ENCODE measurements at places on chromosomes 3 and 15. TPM values are rescaled to one million over a fixed set of nuclear protein-coding genes. Genes with fewer than 3 reads are reported as not detected.

Gene CPLX3
- total RNA-seq = not detected

Gene THSD4
- 0.92 TPM for total RNA-seq

Gene IQCF5
- total RNA-seq = not detected

Gene MAP6D1
- total RNA-seq = 0.90 TPM

Gene RETNLB
- not detected for total RNA-seq

Gene RNU5B-1
- not detected for total RNA-seq

Gene FBXO40
- not detected for total RNA-seq

Gene PARP14
- total RNA-seq = 41.9 TPM

Gene CHDH
- 1.0 TPM for total RNA-seq

Gene GPR87
- total RNA-seq = 2.0 TPM

Gene TMEM108
- total RNA-seq = 14.2 TPM

Gene SERPINI1
- 15.5 TPM for total RNA-seq

Gene LSAMP
- 6.1 TPM for total RNA-seq

Gene AHSG
- total RNA-seq = not detected

DNA sequence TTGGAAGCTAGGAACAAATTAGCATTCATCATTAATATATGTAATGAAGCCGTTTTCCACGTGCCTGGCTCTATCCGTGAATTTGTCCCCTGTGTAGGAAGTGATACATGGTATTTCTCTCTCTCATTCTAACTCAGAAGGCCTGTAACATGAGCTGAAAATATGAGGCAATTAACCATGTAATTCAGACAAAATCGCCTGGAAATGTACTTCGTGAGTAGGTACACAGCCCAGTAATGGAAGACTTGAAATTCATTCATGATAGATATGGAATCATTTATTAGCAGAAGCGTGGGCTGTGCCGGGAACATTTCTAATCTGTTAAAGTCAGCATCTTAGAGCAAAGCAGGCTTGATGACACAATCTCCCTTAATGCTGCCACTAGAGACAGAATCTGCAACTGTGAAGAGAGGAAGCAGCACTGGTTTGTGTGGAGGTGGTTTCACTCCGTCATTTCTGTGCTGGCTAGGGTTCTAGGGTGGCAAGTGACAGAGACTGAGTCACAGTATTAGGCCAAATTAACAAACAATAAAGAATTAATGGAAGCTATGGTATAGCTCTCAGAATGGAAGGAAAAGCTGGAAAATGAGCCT is 225.0 kb upstream of the PROK2 start:
- no peak for DNase-seq

- DNase-seq = no peak
Observed at GRCh38 chr3:69099576-69099975, 14.8 kb downstream of the ARL6IP5 start.

DNA sequence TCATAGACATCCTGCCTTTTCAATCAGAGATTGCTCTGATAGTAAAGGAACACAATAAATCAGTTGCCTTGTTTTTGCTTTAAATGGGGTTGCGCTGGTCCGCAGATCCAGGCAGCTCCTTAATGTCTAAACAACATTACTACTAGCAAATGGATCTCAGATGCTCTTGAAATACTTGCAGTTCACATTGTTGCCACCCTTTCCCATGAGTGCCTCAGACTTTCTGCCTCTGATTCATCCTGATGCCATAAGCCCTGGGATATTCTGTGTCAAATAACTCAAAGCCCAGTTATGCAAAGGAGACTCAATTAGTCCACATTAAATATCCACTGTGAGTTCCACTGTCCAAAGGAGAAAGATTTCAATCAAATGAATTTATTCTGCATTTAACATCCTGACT is 196.7 kb downstream of the PLCH1 start:
- no peak for DNase-seq

- DNase-seq = peak; percentile 44
Observed at GRCh38 chr3:64616953-64617352, 70.8 kb downstream of the ADAMTS9 start.

DNA sequence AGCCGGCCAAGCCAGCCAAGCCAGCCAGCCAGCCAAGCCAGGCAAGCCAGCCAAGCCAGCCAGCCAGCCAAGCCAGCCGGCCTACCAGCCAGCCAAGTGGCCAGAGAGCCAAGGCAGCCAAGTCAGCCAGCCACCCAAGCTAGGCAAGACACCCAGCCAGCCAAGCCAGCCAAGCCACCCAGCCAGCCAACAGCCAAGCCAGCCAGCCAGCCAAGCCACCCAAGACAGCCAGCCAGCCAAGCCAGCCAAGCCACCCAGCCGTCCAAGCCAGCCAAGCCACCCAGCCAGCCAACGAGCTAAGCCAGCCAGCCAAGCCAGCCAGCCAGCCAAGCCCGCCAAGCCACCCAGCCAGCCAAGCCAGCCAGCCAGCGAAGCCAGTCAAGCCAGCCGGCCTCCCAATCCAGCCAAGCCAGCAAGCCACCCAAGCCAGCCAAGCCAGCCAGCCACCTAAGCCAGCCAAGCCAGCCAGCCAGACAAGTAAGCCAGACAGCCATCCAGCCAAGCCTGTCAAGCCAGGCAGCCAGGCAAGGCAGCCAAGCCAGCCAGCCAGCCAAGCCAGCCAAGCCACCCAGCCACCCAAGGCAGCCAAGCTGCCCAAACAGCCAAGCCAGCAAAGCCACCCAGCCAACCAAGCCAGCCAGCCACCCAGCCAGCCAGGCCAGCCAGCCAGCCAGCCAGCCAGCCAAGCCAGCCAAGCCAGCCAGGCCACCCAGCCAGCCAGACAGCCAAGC is 200.5 kb downstream of the GOLGA6L6 start:
- peak; percentile 41 for DNase-seq

- DNase-seq = no peak
Observed at GRCh38 chr15:88020806-88021205, 235.7 kb downstream of the NTRK3 start.

GRCh38 chr3:44918581-44918980 is 44.2 kb downstream of the TGM4 start:
- no peak for DNase-seq

DNA sequence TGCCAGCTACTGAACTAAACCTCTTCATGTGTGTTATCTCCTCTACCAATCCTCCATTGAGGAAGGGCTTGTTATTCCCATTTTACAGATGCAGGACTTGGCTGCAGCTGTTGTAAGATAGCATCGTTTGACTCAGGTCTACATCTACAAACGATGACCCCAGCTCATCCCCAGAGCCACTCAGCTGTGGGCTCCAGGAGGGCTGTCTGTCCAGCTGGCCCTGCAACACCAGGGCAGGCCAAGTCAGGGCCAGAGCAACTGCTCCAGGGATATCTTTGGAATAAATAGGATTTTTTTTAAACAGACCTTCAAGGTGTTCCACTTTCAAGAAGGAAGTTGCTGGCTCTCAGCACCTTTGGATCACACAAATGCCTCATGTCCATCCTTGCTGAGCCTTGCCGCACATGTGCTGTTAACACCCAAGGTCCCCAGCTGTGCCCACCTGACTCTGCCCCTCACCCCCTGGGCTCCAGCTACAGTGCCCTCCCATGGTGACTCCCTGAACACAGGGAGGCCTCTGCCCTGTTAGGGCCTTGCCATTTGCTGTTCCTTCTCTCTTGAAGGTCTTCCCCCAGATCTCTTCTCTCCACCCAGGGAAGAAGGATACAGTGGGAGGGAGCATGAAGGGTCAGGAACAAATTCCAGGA is 31.0 kb downstream of the ALDH1L1 start:
- no peak for DNase-seq

- no peak for DNase-seq
Observed at GRCh38 chr3:130255442-130255841, 90.0 kb upstream of the COL6A5 start.

DNA sequence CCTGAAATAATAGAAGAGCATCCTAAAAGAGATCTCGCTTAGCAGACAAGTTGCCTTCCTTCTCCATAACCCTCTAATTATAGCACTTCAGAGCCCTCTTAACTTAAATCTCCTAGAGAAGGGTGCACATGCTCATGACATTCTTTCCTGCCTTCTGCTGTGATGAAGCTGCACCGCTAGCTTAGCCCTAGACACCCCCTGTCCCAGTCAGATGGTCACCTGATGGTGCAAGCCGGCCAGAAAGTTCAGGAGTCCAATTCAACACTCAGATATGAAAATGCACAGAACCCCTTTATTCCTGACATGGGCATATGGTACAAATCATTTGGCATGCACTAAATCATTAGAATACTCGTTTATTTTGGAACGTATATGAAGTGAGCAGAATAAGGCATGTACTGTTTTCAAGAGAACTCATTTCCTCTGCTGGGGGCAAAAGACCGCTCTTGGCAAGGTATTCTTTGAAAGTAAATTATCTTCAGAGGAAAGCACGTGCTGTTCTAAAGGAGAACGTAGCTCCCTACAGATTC is 420.4 kb upstream of the PROK2 start:
- DNase-seq = no peak

DNA sequence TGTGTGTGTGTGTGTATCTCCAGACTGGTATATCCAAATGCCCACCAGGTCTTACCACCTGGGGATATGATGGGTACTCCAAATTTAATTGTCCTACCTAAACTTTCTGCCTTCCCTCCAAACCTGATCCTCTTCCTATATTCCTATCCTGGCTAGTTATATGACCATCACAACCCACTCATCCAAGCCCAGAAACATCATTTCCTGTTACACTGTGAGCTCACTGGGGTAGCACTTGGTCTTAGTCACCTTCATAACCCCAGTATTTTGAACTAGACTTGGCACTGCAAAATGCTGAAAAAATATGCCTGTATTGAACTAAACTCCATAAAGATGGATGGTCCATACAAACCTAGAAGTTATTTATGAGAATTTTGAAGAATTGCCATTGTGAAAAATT is 178.8 kb upstream of the EIF1B start:
- DNase-seq = no peak

DNA sequence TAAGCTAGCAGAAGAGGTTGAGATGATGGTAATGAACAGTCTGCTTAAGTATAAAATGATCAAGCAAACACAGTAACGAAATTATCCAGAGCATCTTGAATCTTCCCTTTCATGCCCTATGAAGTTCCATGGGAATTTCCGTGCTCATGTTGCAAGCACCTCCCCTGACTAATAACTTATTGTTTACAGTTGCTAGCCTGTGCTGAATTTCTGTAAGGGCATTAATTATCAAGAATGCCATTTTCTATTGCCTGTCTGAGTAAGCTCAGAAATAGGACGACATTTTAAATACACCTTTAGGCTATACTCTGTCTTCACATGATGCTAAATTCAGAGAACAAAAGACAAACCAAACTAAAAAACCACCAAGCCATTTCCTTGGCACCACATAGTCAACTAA is 257.5 kb upstream of the LRTM1 start:
- no peak for DNase-seq

- DNase-seq = no peak
Observed at GRCh38 chr15:83413054-83413719, 34.0 kb upstream of the SH3GL3 start.

DNA sequence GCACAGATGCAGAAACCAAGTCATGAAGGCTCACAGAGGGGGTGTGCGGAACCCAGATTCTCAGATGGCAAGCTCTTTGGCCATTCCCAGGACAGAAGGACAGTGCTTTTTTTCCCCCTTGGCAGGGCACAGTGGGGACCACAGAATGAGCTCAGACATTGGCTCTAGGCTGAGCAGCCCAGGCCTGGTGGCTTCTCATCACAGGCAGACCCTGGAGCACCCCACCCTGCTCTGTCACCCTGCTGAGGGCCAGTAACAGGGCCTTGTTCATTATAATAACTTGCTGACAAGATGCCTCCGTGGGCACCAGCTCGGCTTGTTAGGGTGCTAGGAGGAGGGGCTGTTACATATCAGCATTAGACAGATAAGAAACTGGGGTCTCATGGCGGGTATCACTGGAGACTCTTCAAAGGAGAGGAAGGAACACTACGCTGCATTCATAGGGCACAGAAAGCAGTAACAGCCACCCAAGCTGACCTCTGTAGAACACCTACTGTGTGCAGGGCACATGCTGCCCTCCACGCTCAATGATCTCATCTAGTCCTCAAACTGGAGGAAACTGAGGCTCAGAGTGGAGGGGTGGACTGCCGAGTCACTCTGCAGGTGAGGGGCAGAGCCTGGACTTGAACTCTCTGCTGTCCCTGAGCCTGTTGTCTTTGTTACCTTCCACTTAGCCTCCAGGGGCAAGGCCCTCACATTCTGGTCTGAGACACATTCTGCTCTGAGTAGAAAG is 69.9 kb upstream of the SEC13 start:
- DNase-seq = no peak

DNA sequence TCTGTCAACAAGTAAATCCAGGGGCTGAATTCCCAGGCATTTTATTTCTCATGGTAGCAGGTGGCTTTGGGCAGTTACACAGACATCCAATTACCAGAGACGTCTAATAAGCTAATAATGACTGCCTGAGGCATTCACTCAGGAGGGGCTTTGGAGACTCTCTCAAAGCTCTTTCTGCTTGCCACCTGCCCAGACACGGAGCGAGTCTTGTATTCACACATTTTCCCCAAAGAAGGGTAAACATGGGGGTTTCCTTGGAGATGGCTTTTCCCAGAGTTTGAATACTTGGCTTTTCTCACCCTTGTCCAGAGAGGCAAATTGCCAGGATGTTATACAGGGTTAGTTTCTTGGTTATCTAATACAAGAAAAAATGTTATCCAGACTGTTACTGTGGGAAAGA is 132.6 kb downstream of the DIPK2A start:
- no peak for DNase-seq

DNA sequence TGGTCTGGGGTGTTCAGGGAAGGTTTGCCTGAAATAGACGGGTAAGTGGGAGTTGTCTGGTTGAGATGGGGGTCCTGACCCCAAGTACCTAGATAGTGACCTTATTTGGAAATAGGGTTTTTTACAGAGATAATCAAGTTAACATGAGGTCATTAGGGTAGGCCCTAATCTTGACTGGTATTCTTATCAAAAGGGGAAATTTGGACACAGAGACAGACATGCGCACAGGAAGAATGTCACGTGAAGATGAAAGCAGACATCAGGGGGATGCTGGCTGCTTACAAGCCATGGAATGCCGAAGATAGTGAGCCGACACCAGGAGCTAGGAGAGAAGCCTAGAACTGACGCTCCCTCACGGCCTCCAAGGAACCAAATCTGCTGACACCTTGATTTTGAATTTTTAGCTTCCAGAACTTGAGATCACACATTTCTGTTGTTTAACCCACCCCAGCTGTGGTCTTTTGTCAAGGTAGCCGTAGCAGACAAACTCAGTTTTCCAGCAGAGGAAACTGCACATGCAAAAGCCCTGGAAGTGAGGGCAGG is 17.1 kb downstream of the BHLHE40 start:
- DNase-seq = no peak

- DNase-seq = peak; percentile 52
Observed at GRCh38 chr15:90530250-90531051, 728 bp downstream of the CRTC3 start.

DNA sequence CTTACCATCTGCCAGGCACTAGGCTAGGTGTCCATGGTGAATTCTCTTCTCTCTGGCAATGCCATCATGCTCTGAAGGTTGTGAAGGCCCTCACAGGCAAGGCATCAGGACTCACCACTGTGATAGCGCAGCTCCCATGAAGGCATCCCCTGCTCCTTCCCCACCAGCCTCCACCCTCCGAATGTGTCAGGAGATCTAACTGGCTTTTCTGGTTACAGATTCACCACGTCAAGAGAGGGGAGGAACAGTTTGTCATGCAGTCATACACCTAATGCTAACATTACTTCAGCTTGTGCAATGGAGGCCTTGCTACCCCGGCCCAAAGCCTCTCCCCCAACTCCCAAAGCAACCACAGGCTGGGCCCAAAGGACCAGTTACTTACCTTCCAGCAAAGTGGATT is 8.9 kb upstream of the CMTM8 start:
- no peak for DNase-seq
